Stimulated activated CD8-positive, alpha-beta memory T cell treated with anti-CD3 and anti-CD28 coated beads, Interleukin-7, amount 100 ng/mL, for 1 hour (primary cell): ENCODE measurements at places on chromosomes 7 and 10.

- DNase-seq = no peak
These were observed 3.5 kb downstream of the ELMO1 start for GRCh38 chr7:37445064-37445723.

DNA sequence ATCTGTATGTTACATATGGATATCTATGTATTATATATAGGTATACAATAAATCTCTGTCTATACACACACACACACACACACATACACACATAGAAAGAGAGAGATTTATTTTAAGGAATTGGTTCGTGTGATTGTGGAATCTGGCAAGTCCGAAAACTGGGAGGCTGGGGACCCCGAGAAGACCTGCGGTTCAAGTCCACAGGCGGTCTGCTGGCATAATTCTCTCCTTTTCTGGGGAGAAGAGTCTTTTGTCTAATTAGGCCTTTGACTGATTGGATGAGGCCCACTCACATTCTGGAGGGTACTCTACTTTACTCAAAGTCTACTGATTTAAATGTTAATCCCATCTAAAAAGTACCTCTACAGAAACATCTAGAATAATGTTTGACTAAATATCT, 65.1 kb downstream of the PAPSS2 start:
- no peak for DNase-seq

- DNase-seq = no peak
These were observed 142.7 kb downstream of the KCNMA1 start for GRCh38 chr10:77494756-77495541.

GRCh38 chr7:68564306-68565135, 1033.8 kb upstream of the AUTS2 start:
- no peak for DNase-seq

GRCh38 chr7:43110791-43111535, 1.5 kb upstream of the HECW1 start:
- no peak for DNase-seq

DNA sequence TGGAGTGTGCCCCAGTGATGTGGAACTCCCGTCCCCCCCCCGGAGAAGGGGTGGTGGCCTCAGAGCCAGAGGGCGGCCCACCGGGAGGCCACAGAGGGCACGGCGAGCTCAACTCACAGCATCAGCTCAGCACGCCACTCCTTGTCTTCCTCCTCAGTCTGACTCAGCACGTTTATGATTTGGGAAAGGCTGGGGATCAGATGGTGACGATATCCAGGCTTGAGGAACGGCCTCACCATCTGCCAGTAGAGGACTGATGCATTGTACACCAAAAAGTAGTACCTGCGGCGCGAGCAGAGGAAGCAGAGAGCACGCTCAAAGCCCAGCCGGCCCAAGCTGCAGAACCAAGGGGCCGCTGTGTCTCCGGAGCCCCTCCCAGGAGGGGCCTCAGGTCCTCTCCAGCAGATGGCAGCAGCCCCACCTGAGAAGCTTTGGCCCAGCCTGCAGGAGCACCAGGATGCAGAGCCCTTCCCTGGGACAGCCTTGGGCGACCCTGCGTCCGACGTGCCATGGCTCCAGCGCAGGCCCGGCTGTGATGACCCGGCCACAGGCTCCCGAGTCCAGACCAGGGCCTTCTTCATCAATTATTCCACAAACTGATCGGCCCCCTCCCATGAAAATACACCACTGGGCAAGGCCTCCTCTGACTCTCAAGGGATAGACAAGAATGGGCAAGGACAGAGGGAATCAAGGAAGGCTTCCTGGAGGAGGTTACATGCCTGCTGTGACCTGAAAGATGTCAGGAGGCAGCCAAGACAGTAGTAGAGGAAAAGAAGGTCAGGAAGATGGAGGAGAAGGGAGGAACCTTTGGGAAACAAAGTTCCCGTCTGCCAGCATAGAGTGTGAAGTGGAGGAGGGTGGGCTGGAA, 3.7 kb downstream of the CFAP46 start:
- no peak for DNase-seq

DNA sequence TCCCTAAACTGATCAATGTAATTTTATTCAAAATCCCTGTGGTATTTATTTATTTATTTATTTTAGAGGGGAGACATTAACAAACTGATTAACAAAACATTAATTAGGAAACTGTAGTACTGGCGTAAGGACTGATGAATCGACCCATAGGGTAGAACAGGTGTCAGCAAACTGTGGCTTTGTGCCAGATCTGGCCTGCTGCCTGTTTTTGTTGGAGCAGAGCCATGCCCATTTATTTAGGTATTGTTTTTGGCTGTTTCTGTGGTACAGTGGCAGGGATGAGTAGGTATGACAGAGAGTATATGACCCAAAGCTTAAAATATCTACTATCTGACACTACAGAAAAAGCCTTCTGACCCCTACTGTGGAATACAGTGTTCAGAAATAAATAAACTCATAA, 332.5 kb upstream of the ETV1 start:
- DNase-seq = no peak

DNA sequence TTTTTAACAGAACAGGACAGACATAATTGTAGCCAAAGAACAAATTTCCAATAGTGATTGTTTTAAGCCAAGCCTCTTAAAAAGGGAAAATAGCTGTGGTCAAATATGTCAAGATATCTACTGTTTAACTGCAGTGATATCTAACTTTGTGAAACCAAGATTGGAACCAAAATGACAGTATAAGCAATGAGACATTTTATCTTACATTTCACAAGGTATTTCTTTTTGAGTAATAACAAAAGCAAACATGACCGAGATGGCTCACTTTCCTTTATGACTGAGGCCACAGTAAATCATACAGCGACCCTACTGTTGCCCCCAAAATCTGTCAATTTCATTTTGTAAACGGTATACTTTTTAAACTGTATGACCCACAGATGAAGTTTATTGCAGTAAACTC, 215.8 kb downstream of the MLLT10 start:
- no peak for DNase-seq

- DNase-seq = no peak
These were observed 234.3 kb upstream of the PHF14 start for GRCh38 chr7:10739401-10739800.

DNA sequence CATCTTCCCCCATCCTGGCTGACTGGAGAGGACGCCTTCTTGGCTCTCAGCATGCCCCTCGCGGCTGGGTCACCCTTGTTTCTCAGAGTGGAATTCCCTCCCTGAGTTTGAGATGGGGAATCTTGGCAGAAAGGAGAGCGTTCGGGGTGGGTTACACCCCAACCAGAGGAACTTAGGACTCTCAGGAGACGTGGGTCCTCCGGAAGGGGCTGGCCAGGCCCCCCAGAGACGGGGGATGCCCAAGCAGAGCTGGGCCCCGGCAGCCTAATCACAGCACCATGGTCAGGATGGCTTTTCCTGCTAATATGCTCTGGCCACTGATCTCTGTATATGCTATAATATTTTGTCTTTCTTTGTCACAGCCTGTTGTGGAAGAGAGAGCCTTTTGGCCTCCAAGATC, 214.3 kb downstream of the WDR37 start:
- no peak for DNase-seq

- DNase-seq = no peak
These were observed 32.4 kb upstream of the TCF7L2 start for GRCh38 chr10:112917681-112918080.

GRCh38 chr10:88019753-88020152, 156.3 kb downstream of the PTEN start:
- DNase-seq = no peak

DNA sequence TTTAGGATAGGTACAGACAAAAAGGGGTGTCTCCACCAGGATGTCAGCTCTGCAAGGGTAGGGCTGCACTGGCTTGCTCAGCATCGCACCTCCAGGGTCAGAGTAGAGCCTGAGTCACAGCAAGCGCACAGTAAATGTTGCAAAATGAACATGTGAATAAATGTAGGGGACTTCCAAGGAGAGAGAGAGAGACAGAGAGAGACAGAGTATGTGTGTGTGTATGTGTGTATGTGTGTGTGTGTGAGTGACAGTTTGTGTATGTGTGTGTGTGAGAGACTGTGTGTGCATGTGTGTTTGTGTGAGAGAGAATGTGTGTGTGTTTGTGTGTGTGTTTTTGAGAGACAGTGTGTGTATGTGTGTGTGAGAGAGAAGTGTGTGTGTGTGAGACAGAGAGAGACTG, 163.3 kb downstream of the RPS24 start:
- DNase-seq = no peak

GRCh38 chr7:134714470-134715205, 64.8 kb upstream of the CALD1 start:
- no peak for DNase-seq

- no peak for DNase-seq
These were observed 33.8 kb downstream of the GNG11 start for GRCh38 chr7:93955304-93955703.

GRCh38 chr7:151239837-151240459, 7.7 kb downstream of the CHPF2 start:
- DNase-seq = no peak

GRCh38 chr10:80552151-80552646, 14.5 kb downstream of the SH2D4B start:
- no peak for DNase-seq

DNA sequence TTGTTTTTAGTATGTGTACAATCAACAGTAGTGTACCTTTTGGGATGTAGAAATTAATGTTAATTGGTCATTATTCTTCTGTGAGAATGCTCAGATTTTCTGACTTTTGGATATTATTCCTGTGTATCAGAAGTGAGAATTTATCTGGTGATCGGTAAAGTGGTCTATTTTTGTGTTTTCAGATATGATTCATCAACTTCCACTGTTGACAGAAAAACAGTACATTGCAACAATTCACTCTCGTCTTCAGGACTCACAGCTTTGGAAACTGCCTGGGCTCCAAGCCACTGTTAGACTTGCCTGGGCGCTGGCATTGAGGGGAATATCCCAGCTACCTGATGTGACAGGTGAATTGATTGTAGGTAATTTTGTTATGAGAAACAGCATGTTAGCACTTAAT, 20.9 kb downstream of the NUP205 start:
- no peak for DNase-seq

GRCh38 chr10:80529604-80530003, 8.1 kb upstream of the SH2D4B start:
- no peak for DNase-seq

DNA sequence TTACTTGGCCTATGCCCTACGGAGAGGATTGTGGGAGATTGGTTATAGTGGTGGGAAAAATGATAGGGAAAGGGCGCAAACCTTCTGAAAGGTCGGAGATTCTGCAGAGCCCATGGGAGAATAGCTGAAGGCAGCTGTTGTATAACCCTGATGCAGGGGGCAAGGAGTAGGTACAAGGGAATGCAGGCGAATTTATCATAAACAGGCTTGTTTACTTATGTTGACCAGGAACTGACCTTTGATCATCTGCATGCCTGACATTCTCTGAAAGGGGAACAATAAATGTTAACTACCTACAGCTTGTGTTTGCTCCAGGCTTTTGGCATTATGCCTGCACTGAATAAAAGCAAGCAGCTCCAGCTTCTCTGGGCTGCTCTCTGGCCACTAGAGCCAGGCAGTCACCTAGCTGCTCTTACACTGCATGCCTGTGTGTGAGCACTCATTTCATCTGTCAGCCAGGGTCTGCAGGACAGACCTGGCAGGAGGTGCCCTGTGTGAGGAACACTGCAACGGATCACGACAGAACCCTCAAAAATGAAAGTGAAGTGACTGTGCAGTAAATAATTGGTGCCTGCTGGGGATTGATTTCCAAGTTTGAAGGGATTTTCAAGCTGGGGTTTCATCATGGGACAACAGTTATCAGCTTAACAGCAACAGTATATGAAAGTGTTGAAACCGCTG, 31.1 kb upstream of the ABCA13 start:
- DNase-seq = no peak

- no peak for DNase-seq
These were observed 327.1 kb downstream of the GLRX3 start for GRCh38 chr10:130463104-130463875.

GRCh38 chr7:70694434-70694970, 437.4 kb upstream of the GALNT17 start:
- no peak for DNase-seq

GRCh38 chr7:158102897-158103296, 484.7 kb downstream of the PTPRN2 start:
- no peak for DNase-seq

DNA sequence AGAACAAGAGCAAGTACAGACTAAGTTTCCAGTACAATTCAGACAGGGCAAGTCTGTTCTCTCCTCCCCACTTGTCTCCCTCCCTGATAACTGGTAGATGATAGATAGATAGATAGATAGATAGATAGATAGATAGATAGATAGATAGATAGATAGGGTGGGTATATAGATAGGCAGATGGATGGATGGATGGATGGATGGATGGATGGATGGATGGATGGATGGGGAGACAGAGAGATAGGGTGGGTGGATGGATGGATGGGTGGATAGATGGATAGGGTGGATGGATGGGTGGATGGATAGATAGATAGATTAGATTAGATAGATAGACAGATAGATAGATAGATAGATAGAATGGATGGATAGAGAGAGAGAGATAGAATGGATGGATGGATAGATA, 152.8 kb upstream of the MKLN1 start:
- DNase-seq = no peak

DNA sequence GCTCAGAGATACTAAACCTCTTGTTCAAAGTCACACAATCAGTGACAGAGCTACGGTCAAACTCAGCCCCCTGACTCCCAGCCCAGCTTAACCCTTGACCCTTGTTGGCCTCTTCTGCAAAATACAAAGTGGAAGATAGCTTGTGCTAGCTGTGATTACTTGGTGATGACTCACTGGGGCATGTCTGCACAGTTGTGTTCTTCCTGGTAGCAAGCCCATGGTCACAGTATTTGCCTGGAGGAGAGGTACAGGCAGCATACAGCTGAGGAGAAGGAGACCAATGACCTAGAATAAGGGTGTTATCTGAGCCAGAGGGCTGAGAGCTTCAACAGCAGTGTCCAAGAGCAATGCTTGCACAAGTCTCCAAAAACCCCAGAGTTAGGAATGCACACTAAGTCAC, 5.7 kb upstream of the HSPA12A start:
- no peak for DNase-seq

DNA sequence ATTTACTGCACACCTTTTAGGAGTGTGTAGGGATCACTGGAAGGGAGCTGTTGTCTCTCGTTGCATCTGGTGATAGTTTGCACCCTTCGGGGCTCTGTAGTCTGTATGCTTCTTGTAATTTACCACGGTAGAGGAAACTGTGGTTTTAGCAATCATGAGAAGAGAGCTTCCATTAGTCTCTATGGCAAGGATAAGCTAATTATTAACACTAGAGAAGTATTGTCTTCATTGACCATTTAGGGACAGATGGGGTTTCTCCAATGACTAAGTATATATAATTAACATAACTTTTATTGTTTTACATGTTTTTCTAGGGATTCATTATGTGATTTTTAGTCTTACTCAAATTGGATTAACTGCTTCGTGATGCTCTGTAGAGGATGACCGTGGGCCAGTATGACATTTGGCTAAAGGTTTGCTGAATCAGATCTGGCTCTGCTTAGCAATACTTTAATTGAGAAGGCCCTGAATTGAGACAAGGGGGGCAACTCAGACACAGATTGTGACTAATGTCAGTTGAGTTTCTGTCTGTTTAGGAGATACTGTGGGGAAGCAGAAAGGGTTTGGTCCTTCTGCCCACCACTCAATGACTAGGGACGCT, 8.7 kb downstream of the SLC18A2 start:
- no peak for DNase-seq
